ENCODE measurements at places on chromosomes 2 and 18. TPM values are rescaled to one million over a fixed set of nuclear protein-coding genes. Genes with fewer than 3 reads are reported as not detected.

The SCYGR3 gene
- total RNA-seq: not detected

DNA sequence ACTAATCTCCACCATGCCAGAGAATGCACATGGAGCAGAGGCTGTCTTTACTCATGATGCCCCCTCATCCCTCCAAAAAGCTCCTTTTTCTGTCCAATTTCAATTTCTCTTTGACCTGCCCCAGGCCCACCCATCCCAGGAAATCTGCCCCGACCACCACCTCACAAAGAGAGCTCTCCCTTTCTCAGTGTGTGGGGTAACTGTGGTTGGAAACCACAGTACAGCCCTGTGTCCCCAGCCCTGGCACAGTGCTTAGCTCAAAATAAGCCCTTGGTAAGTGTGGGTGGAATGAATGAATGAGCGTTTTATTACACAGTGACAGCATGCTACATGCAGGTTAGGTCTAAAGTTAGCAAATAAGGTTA, 43.7 kb upstream of the CAB39 start:
- no peak for DNase-seq

- no peak for DNase-seq
Observed at GRCh38 chr2:128492966-128493811, 174.5 kb upstream of the HS6ST1 start.

The KCNJ13 gene
- total RNA-seq: not detected

The LYPD6B gene
- not detected for total RNA-seq

GRCh38 chr2:146108993-146109392, 1589.1 kb upstream of the ZEB2 start:
- DNase-seq: no peak

The RUFY4 gene
- total RNA-seq: 3.1 TPM

The TUBA4A gene
- total RNA-seq: 188 TPM

GRCh38 chr18:26874283-26874682, 8.8 kb upstream of the AQP4 start:
- DNase-seq: no peak

- no peak for DNase-seq
Observed at GRCh38 chr18:46352520-46353250, 248.5 kb downstream of the HAUS1 start.

DNA sequence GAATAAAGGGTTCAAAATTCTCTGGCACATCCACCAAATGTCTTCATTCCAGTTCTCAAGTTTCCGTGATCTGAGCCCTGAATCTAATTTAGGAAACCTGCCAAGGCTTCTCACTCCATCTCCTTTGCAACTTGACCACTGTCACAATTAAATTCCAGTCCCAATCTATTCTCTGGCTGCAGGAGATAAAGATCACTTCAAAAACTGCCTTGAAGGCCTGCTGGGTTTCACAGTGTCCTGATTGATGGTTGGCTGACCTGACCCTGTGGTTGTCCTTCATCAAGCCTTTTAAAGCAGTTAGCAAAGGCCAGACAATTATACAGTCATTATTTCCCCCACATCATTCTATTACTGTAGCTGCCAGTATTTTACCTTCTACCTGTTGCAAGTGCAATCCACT, 60.3 kb upstream of the DNAJC10 start:
- DNase-seq: no peak

DNA sequence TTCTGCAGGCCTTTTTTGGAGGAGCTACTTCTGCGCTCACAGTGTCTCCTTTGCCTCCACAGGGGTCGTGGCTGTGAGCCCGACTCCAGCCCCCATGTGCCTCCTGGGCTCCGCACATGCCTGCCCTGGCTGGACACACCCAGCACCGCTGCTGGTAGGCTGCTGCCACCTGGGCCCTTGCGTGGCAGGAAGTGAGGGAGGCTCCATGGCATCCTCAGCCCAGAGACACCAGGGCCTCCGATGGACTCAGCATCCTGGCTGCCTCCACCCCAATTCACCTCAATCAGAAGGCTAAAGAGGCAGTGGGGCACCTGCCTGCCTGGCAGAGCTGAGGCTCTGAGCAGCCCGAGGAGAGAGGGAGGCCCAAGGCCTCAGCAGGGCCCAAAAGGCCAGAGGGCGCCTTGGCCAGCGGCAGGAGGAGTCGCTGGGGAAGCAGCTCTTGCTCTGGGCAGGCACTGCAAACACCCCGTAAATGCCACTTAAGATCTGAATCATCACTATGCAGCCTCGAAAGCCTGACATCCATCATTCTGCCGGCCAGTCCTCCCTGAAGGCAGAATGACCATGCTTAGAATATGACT, 68.3 kb upstream of the OTOS start:
- no peak for DNase-seq

The IKZF2 gene
- total RNA-seq: 133 TPM

The PSD4 gene
- total RNA-seq: 280 TPM

DNA sequence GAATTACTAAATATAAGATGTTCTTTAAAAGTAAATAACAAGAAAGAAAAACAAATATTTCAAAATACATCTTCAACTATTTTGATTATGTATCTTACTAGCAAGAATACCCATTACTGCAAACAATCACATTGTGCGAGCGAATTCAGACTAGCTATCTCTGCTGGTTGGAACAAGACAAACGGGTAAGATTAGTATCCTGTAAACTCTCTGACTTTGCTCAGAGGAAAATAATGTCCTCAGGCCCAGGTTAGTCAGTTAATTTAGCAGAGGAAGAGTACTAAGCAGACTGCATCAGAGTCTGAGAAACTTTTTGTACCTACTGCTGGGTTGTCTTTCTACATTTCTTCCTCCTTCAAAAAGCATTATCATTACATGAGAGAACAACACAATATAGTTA, 50.4 kb upstream of the MCM6 start:
- no peak for DNase-seq

GRCh38 chr18:7034924-7035323, 82.7 kb downstream of the LAMA1 start:
- no peak for DNase-seq

- no peak for DNase-seq
Observed at GRCh38 chr2:8365331-8365910, 316.4 kb upstream of the ID2 start.

DNA sequence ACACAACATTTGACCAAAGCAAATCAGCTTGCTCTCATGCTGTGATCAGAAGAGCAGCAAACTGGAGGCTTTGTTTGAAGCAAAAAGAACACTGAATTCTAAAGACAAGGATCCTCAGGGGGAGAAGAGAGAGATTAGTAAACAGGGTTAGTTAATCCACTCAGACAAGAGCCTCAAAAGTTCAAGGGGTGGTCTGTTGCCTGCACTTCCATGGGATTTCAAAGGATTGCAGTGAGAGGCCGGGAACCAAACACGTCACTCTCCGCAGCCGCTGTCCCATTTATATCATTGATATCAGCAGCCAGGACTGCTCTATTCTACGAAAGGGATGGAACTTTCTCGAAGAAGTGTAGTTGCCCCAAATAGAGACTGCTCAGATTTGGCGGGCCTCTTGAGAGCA, 97.8 kb upstream of the SP3 start:
- DNase-seq: no peak

GRCh38 chr2:39433586-39434195, 3.4 kb downstream of the MAP4K3 start:
- no peak for DNase-seq

The CAVIN2 gene
- 23.7 TPM for total RNA-seq

The PROM2 gene
- 1.1 TPM for total RNA-seq

The GALNT14 gene
- 0.68 TPM for total RNA-seq

GRCh38 chr2:199470361-199470671, 12.6 kb upstream of the SATB2 start:
- no peak for DNase-seq
